ENCODE measurements at places on chromosomes 7 and 10.

DNA sequence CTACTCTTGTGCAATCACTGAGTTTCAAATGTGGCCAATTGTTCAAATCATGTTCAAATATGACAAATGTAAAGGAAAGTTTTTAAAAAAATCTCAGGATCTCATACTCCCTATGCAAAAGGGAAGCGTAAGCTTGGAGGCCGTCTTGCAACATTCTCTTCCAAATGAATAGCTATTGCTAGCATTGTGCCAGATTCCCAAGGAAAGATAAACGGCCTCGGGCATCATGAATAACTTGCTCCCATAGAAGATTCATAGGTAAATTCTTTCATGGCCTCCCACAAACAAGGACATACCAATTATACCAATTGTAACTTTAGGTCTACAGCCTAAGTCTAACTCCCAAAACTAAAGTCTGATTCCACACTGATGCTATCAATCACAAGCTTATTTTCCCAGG is 416.9 kb downstream of the THSD7A start:
- no peak for DNase-seq

GRCh38 chr7:39672176-39672575 is 48.8 kb downstream of the RALA start:
- no peak for DNase-seq

GRCh38 chr7:134784251-134785049 is 5.0 kb downstream of the CALD1 start:
- DNase-seq: no peak

DNA sequence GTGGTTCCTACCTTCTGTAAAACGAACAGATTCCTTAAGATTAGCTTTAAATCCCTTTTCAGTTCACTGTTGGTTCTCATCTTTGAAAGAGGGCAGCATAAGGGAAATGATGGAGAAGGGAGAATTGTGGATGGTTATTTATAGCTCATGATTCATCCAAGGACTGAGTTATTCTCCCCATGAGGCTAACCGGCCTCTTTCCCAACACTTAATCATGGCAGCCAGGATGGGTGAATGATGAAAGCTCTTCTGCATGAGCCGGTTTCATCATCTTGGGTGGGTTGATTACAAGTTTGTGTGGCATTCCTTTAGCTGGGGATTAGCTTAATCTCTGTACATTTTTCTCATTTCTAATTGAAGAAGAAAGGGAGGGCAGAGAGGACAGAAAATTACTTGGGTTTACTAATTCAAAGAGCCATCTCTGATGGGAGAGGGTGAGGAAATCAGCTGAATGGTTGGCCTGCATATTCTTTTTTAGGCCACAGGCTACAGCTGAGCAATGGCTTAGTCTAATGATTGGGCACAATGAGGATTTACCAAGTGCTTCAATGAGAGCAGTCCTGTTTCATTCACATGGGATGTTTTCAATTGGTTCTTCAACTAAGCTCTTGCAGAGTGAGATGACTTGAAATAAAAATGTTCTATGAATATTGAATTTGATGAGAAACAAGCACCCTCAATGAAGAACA is 250.0 kb downstream of the BMPER start:
- peak; percentile 94 for DNase-seq

DNA sequence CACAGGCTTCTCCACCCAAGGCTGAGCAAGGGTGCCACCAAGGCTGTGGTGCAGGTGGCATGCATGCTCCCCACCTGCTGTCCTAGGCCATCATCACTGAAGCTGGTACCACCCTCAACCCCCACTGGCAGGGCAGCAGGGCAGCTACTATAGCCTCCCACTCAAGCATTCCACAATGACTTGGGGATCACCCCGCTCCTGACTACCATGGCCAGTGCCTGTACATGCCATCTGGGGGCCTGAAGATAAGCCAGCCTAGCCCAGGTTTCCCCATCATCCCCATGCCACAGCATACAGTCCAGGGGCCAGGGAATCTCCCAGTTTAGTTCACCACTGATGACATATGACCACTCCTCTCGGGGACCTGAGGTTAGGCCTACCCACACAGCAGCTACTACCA is 510.9 kb upstream of the LRRTM3 start:
- DNase-seq: no peak

DNA sequence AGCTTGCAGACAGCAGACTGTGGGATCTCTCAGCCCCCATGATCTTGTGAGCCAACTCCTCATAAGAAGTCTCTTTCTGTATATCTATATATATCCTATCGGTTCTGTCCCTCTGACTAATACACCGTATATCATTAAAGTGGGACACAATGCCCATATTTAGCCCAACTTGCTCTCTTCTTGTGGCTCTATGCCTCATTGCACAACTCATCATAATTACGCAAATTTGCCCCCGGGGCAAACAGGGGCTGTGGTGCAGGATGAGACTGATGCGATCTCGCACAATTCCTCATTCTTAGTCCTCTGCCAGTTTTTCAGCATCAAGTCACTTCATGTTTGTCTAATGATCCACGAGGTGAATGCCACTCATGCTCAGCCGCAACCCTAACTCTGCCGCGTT is 183.2 kb downstream of the PRPF18 start:
- no peak for DNase-seq

GRCh38 chr10:121244818-121245217 is 353.4 kb downstream of the FGFR2 start:
- peak; percentile 22 for DNase-seq

- DNase-seq: peak; percentile 42
Observed at GRCh38 chr10:132942101-132943057, at the start of gene CFAP46. Gene CFAP46 (minus strand): TSS chr10:132942570. CDS start chr10:132942484, 86 bp downstream.

DNA sequence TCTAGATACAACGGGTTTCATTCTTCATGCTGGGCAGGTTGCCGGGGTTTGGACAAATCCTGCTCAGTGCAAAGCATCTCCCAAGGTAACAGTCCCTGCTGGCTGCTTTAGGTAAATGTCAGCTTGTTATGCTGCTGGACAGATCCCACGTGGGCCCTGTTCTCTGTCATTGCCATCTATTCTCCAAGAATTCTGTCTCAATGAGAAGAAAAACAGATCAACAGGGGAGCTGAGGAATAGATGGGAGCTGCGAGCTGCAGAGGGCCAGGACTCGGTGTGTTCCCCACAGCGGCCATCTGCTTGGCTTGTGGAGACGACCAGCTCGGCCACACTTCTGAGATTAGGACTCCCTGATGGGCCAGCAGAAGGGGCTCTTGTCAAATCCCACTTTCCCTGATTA is 235.2 kb downstream of the DPP6 start:
- no peak for DNase-seq

DNA sequence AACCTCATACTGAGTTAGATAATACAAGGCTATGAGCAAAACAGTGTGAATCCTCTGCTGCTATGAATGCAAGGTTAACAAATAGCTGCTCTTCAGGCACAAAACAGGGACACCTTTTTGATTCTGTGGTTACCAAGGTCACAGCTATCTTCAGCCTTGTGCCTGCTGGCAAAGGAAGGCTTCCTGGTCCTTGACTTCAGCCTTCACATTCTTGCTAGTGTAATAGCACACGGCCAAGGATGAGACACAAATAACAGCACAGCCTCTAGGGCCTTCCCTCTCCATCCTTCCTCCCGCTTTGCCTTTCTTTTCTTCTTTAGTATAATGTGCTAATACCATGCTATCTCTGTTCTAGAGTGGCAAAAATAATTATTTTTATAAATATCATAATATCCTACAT is 130.6 kb upstream of the CAV2 start:
- DNase-seq: no peak

DNA sequence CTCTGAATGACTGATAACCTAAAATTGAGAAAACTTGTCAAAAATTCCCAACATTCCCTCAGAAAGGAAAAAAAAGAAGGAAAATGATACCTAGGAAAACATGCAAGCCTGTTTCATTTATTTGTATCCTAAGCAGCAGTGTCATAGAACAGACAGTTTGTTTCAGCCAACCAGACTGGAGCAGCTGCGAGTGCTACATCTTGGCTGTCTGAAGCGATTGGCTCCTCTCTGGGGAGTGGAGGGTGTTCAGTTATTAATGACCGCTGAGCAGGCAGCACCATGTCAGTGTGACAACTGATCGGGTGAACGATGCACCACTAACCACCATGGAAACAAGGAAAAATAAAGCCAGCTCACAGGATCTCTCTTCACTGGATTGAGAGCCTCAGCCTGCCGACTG is at the start of gene LRRN3:
LRRN3 (plus strand) TSS at position 282 of the 400 bp plus-strand sequence. CDS start 31,646 bp downstream, outside the sequence.
- DNase-seq: peak; percentile 64

DNA sequence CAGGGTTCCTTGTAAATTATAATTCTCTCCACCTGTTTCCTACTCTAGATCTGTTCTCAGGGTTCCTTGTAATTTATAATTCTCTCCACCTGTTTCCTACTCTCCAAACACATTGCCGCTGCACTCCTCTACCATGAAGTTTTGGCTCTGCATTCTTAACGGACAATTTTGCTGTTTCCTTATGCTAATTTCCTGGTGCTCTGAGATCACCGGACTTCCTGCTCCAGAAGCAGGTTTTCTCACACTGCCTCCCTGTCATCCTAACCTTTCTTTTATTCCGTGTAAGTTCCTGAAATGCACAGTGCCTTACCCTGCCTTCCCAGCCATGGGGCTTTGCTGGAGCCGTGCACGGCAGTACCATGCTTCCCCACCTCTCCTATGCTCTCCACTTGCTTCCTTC is 256.8 kb downstream of the PLXNA4 start:
- no peak for DNase-seq

DNA sequence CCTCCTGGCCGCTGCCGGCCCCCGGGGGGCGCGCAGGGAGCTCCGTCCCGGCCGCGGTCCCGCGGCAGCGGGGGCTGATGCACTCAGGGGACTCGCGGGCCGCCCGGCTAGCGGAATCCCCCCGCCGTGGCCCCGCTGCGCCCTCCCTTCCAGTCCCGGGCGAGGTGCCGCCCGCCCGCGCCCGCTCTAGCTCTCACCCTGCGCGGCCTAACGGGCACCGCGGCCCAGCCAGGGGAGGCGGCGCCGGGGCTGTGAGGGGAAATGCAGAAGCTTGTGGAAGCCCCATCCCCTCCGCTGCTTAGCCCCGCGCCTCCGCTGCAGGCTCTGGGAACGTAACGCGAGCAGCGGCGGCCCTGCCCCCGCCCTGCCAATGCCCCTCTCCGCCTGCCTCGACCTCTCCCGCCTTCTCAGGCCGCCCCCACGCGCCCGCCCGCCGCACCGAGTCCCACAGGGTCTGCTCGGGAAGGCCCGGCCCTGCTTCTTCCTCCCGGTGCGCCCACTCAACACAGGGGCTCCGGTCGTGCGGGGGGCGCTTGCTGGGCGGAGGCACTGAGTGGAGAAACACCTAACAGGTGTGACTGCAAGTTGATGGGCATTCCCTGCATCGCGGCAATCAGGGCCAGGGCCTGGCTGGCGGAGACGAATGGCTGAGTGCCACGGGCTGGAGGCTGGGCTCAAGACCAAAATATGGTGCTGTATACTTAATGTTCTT is 384 bp upstream of the TMEM229A start:
- DNase-seq: no peak

DNA sequence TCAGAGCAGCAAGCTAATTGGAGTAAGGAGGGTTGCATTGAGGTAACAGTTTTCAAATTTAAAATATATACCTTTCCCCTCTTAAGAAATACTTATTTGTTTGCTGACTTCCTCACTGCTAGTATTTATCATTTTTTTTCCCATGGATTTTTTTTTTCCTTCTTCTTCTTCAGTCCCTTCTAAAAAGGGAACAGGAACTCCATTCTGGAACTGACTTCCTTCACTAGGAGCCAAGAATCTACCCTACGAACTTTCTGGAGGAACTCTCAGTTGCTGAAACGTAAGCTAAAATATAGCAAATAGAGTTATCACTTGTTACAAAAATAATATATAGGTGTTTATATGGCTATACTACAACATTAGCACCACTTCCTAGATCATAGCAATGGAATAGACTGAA is 95.4 kb downstream of the HGF start:
- no peak for DNase-seq

- no peak for DNase-seq
Observed at GRCh38 chr10:110461088-110461487, 36.6 kb upstream of the DUSP5 start.

DNA sequence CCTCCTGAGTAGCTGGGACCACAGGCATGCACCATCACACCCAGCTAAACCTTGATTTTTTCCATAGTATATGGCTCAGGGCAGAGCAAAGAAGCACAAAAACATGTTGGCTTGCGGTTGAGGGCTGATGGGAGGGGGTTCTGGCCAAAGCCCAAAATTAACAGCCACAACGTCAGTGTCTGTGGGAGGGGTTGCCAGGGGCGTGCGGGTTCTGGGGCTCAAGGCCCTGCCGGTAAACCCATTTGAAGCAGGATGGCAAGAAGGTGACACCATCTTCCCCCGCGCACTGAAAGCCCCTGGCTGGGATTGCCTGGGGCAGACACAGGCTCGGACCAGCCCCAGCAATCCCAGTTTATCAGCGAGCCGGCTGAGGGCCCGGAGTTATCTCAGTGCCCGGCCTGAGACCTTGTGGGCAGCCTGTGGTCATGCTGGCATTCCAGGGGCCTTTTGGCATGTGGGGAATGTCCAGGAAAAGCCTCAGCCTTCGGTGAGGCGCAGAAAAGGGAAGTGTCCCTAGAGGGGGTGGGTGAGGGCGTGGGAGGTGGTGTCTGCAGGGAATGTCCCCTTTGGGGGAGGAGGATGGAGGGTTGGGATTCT is 167.7 kb upstream of the TNRC18 start:
- no peak for DNase-seq

DNA sequence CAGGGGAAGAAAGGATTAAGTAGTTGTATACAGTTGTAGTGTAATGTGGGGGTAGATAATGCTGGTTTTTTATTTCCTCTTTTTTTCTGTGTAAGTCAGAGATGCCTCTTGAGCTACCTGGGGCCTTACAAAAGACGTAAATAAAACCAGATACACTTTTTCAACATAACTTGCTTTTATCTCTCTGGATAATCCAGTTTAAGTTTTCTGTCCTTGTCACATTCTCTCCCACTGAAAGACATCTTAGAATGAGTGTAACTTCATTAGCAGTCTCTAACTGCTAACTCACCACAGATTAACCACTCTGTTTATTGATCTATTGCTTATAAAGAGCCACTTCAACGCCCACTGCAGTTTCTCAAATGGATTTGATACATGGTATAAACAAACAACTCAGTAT is 64.1 kb upstream of the LRRN3 start:
- DNase-seq: no peak

- no peak for DNase-seq
Observed at GRCh38 chr10:102951316-102951715, 33.2 kb downstream of the CNNM2 start.

DNA sequence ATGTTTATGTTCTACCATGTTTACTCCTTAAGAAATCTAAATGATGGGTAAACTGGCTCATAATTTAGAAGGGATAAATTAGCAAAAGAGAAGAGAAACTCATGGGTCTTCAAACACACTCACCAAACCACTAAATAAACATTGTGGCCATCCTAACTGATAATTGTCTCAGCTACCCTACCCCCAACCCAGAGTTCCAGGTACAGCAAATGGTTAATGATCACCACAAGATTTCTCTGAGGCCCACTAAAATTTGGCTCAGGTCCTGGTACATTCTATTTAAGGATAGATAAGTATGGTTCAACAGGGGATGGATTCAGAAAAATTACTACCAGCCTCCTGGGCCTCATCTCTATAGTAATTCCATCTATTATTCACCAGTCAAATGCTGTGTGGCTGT is 21.4 kb downstream of the SLC25A13 start:
- DNase-seq: no peak

Measured in muscle of back (tissue), 13 donors.